ENCODE measurements at places on chromosomes 11 and 22.

GRCh38 chr11:122668562-122669090 lies 13.1 kb downstream of the UBASH3B start:
- no peak for DNase-seq

DNA sequence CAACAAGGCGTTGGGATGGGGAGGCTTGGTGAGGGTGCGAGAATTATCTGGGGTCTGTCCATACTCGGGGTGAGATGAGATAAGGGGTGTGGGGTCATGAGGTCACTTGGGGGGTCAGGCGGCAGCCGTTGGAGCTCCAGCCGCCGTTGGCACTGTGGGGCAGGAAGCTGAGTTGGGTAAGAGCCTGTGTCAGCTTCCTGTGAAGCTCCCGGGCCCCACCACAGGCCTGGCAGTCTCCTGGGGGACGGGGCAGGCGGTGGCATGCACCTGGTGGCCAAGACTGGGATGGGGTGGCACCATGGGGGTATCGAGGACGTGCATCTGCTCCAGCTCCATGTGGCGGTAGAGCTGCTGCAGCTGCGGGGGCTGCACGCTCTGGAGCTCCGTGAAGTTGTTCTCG lies 7.1 kb upstream of the MYBPC3 start:
- no peak for DNase-seq

DNA sequence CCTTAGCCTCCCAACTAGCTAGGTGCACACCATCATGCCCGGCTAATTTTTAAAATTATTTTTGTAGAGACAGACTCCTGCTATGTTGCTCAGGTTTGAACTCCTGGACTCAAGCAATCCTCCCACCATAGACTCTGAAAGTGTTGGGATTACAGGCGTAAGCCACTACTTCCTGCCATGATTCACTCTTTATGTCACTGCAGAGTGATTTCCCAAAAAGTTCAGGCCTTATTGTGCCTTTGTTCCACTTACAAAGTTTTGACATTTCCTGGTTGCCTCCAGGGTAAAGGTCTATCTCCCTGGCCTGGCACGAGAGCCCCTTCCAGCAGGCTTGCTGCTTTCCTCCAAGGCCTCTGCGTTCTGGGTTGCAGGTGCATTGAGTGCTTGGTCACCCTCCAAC lies 44.6 kb upstream of the RIC3 start:
- no peak for DNase-seq

DNA sequence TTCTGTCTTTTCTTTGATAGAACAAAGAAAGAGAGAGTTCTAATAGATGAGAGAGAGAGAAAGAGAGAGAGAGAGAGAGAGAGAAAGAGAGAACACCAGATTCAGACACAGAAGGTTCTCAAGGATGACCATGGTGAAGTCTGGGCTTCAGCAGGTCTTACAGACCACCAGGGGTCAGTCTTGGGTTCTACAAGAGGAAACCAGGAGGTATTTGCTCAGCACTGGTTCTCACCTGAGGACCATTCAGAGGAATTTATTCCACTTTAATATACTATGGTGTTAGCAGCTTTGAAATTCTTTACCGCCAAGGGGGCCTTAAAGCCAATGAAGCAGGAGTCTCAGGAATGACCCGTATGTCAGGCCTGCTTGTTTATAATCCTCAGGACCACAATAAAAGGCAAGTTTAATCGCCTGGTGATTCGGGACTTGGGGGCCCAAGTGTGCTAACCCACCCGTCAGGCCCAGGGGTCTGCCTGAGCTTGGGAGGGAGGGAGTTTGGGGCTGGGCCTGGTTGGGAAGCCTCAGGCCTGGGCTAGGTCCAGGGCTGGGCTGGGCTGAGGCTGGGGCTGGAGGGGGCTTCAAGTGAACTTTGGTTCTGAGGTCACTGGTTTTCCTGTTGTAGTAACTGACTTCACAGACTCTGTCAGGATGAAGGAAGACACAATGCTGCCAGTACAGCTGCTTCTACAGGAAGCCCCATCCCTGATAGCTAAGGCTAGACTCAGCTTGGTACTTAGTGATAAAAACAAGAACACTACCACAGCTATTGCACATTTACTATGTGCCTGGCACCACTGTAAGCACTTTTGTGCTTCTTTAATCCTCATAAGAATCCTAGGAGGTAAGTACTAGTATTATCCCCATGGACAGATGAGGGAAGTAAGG lies 179.2 kb upstream of the ZBED5 start:
- no peak for DNase-seq

- no peak for DNase-seq
Measured at GRCh38 chr22:32717337-32718240, 83.9 kb upstream of the TIMP3 start.

DNA sequence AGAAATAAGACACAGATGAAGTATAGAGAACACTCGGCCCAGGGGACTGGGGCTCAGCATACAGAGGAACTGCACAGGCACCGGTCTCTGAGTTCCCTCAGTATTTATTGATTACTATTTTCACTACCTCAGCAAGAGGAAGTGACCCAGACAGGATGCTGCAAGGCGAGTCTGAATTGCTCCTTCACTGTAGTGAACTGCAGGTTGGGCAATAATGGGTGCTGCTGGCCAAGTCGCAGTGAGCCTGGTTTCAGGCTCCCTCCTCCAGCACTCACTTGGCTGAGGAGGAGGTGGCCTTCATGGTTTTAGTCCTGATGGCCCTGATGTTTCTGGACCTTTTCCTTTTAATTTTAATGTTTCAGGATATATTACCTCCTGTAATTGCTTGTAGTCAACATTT lies 10.4 kb downstream of the OR52K2 start:
- DNase-seq = no peak
